Activated CD4-positive, alpha-beta T cell treated with anti-CD3 and anti-CD28 coated beads, Interleukin-2, amount 10 ng/mL, durations not matched to agents 24 days and 14 days (primary cell): ENCODE measurements at places on chromosomes 4 and X.

GRCh38 chrX:103099691-103100090 lies 6.7 kb upstream of the NXF3 start:
- no peak for DNase-seq

DNA sequence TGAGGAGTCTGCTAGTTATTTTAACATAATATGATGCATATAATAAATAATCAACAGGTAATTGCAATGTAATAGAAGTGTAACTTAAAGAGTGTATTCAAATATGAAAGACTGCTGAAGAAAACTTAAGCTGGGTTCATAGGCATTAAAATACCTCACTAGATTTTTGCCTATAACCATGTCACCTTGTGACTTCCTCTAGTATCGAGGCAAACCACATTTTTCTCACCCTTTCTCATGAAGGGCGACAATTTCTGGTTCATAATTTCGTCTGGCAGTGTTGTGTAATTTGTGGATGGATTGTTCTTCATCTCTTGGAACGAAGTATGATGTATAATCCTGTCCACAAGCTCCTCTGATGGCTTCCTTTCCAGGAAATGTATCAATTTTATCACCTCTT lies 16.0 kb downstream of the SULT1E1 start:
- DNase-seq = no peak

DNA sequence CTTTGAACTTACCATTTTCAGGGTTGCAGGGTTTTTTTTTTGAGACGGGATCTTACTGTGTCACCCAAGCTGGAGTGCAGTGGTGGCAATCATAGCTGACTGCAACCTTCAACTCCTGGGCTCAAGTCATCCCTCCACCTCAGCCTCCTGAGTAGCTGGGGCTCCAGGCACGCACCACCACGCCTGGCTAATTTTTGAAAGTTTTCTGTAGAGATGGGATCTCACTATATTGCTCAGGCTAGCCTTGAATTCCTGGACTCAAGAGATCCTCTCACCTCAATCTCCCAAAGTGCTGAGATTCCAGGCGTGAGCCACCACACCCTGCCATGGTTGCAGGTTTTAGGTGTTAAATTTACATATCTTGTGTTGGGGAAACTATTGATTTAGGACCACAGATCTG lies 64.5 kb downstream of the STOX2 start:
- no peak for DNase-seq

DNA sequence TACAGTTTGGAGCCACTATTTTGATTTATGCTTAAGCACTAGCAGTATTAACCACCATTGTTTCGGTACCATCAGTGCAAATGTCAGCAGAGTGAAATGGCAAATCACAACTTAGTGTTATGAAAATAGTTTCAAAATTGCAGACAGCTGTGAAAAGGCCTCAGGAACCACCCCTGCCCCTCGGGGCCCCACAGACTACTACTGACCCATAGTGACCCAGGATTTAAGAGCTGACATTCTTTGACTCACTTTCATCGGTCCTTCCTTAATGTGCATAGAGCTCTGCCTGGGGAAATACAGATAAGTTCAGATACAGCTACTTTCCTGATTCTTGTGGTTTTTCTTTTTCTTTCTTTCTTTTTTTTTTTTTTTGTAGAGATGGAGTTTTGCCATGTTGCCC lies 3.3 kb upstream of the BBS7 start:
- DNase-seq = no peak

DNA sequence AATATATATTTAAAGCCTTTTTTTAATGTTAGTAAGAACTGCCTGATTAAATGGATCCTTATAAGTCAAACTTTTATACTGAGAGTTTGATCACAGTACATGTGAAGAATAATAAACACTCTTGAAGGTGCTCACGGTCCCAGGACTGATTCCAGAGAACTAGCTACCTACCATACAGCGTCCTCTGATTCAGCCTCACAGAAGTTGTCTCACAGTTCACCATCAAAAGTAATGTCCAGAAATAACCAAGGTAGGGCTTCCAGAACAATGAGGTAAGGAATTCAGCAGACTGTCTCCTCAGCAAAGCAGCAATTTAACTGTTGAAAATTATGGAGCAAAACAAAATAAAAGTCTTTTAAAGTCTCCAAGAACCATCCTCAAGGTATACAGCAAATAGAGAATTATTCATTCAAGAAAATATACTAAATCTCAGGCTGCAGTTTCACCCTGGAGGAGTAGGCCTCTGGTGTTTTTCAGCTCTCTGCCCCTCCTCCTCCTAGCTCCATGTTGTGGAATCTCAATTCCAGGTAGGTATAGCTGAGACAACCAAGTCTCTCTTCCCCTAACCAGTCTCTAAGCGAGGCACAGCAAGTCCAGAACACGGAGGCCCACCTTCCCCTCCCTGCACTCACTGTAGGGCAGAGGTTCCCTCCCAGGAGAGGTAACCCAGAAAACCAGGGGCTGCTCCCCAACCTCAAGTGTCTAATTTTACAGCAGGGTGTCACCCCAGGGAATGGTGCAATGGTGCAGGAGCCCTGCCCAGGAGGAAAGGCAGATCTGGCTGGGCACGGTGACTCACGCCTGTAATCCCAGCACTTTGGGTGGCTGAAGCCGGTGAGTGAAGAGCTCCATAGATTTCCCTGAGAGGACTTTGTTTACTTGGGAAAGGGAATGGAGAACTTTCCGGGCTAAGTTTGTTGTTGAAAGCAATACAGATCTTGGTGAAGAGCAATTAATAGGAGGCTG lies 28.6 kb downstream of the FAM241A start:
- no peak for DNase-seq
